ENCODE measurements at places on chromosomes 11 and 22. TPM values are rescaled to one million over a fixed set of nuclear protein-coding genes. Genes with fewer than 3 reads are reported as not detected.

DNA sequence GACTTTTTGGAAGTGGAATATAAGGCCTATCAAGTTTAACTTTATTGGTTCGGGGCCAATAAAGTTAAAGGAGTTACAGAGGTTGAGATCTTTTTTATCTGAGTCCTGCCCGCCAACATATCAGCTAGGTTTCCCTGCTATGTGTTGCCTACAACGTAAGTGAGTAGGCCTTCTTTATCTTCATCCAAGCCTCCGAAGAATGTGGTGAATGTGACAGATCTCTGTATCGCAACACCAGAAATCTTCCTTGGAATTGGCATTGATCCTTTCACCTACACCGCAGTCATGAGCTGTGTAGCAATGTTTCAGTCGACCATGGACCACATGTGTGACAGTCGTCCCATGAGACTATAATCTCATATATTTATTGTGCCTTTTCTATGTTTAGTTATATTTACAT is 37.3 kb upstream of the CADM1 start:
- DNase-seq = no peak

GRCh38 chr11:94007426-94007825 is 13.7 kb upstream of the HEPHL1 start:
- no peak for DNase-seq

The RFPL2 gene
- total RNA-seq = not detected

GRCh38 chr22:32590556-32590955 is 115.9 kb downstream of the FBXO7 start:
- no peak for DNase-seq

- DNase-seq = no peak
These were observed 77.8 kb downstream of the SFI1 start for GRCh38 chr22:31574055-31574670.

The HEPHL1 gene
- total RNA-seq = not detected

All from pulmonary artery endothelial cell (primary cell).